ENCODE measurements at places on chromosomes 2 and 18. TPM values are rescaled to one million over a fixed set of nuclear protein-coding genes. Genes with fewer than 3 reads are reported as not detected.

- DNase-seq, result no peak
- peaks cover 35% of the 10 kb centered on the region for H3K27me3 ChIP-seq
- H3K27ac ChIP-seq, result no peak overlapping the region
- no peak overlapping the region for H3K4me3 ChIP-seq
- peaks cover under 1% of the 10 kb centered on the region for H3K36me3 ChIP-seq
Observed at GRCh38 chr2:240200230-240201051, 60.0 kb upstream of the OTOS start.

The D2HGDH gene
- total RNA-seq, result 34.1 TPM

The MRPL30 gene
- 31.2 TPM for total RNA-seq

The RGPD4 gene
- 0.14 TPM for total RNA-seq

- DNase-seq, result no peak
- H3K36me3 ChIP-seq, result no peaks in the 10 kb centered on the region
- no peaks in the 10 kb centered on the region for H3K27me3 ChIP-seq
- no peak overlapping the region for H3K27ac ChIP-seq
- H3K4me1 ChIP-seq, result no peaks in the 10 kb centered on the region
Observed at GRCh38 chr2:214519258-214519818, 108.5 kb downstream of the VWC2L start.

- peaks cover 2% of the 10 kb centered on the region for H3K27me3 ChIP-seq
- H3K4me3 ChIP-seq, result no peak overlapping the region
- no peaks in the 10 kb centered on the region for H3K36me3 ChIP-seq
- H3K4me1 ChIP-seq, result no peaks in the 10 kb centered on the region
Observed at GRCh38 chr2:188305271-188305670, 13.6 kb downstream of the GULP1 start.
